ENCODE measurements at places on chromosomes 13 and 19.

GRCh38 chr13:114082849-114083645 is 49.4 kb downstream of the RASA3 start:
- no peak for DNase-seq

- no peak for DNase-seq
Observed at GRCh38 chr13:39196965-39197646, 158.8 kb downstream of the NHLRC3 start.

DNA sequence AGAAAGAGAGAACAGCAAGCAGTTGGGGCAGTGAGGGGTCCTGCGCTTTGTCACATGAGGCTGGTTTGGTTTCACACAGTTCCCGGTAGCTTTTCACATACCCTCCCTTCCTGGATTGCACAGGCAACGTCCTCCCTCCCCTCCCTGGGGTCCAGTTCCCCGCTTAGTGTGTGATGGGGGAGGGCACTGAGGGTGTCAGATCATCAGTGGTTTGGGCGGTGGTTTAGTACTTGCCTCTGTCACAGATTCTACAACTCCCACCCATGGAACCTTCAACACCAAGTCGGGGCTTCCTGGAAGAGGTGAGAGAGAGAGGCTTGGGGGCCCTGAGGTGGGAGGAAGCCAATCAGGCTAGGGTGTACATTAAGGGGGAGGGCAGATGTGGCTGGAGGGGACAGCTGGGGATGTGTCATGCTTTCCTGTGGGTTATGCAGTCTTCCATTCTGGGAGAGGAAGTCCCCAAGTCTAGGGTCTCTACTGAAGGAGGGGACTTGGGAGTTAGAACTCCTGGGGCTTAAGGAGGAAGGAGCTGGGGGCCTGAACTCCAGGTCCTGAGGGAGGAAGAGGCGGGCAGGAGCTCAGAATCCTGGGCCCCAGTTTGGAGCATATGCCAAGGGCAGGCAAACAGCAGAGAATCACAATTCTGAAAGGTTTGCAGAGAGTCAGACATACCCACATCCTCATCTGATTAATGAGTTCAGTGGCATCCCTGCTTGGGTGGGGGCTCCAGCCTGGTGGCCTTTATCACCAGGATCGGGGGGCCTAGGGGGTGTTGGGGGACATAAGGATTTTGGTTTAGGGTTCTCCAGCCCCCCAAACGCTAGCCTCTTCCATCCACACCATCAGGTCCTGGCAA is at the start of gene NKG7:
Gene NKG7 (minus strand): TSS at position 6 of the 856 bp plus-strand sequence. CDS start 119 bp downstream, outside the sequence.
- DNase-seq = peak; percentile 44

GRCh38 chr13:104782741-104783140 is 1716.5 kb upstream of the SLC10A2 start:
- no peak for DNase-seq

DNA sequence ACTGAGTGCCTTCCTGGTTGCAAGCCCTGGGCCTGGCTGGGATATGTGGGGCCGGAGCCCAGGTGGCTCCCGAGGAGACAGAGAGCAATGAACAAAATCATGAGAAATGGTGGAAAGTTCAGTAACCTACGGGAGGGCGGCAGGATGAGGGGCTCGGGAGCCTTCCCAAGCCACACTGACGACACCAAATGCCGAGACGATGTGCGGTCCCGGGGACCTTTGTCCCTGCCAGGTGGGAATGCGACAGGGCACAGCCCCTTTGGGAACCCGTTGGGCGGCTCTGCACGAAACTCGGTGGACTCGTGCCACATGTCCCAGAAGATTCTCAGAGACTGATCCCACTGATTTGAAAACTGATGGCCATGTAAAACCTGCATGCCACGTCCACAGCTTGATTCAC is 11.7 kb upstream of the ZNF14 start:
- no peak for DNase-seq

GRCh38 chr19:2615782-2616181 is 86.7 kb downstream of the GNG7 start:
- DNase-seq = no peak

- no peak for DNase-seq
Observed at GRCh38 chr13:76971215-76971614, 20.7 kb upstream of the CLN5 start.

DNA sequence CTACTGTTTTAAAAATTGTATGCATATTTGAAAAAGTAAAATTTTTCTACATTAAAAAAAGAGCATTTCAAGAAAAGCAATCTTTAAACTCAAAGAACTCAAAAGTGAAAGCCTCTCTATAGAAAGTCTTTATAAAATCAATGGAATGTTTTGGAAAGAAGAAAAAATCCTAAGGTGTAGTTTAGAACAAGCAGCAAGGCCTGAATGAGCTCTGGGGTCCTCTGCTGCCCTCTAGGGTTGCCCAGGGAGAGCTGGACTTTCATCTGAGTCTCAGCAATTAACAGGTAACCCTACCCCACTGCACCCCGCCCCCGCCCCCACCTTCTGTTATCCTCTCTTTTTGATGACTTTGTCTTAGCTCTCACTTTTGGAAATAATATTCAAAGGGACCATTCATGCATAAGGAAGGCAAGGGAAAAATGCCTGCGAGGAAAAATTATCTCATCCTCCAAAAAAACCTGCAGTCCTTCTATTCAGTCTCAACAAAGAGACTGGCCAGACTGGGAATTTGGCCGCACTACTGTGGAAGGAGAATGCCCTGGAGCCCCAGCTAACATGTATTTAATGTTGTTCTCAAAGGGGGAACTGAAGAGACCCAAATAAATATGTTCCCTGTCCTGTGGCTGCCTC is 24.1 kb downstream of the SLC25A30 start:
- no peak for DNase-seq

GRCh38 chr19:54704928-54705327 is 19.3 kb upstream of the KIR3DL3 start:
- no peak for DNase-seq

GRCh38 chr13:107961849-107962608 is 253.3 kb downstream of the LIG4 start:
- no peak for DNase-seq

DNA sequence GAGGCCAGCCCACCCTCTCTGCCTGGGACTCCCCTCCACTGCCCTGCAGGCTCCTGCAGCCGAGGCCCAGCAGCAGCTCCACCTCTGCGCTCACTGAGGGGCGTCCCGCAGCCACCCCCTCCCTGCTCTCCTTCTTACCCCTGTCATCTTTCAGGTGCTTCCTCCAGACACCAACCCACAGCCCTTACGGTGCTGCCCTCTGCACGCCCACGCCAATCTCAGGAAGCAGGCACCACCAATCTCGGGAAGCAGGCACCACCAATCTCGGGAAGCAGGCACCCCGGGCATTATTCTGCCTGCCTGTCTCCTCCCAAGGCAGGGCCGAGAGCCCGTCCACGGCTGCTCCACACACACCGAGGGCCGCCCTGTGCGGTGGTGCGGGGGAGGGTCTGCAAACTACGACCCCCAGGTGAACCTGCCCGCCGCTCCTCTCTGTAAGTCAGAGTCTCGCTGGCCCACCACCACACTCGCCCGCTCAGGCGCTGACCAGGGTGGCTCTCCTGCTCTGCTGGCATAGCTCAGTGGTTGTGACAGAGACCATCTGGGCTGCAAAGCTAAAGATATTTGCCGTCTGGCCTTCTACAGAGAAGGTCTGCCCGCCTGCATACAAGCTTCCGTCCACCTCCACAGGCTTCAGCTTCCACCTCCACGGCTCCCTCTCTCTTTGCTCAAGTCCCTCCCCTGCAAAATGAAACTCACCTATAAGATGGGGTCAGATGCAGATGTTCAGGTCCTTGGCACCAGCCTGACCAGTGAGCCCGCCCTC is 2.9 kb downstream of the LSM7 start:
- DNase-seq = no peak

DNA sequence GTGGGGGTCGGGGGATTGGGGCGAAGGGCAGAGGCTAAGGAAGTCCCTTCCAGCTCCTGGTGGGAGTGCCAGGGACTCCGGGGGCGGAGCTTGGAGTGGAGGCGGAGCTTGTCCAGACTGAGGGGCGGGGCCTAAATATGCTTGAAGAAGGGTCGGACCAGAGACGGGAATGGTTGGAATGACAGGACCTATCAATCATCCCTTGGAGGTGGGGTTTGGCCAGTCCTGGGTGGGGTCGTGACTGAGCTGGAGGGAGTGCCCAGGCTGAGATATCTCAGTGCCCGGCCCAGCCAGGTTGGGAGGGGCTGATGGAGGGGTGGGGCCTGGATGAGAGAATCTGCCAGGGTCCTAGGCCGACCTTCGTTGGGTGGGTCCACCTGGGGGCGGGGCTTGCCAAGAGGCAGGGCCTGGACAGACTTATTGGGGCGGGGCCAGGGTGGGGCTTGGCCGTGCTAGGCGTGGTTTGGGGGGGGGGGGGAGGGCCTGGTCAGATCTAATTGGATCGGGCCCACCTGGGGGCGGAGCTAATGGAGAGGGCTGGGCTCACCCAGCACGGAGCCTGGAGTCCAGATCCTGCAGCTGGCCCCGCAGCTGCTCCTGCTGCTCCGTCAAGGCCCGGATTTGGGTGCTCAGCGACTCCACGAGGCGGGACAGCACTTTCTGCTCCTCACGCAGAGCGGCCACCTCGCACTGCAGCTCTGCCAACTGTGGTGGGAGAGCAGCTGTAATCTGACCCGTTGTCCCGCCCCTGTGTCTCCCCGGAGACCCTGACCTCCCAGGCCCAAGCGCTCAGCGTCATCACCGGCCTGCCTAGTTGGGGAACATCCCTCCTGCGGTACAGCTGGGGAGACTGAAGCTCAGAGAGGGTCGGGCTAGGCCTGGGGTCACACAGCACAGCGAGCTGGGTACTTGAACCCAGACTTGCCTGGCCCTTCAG is 2.6 kb upstream of the WIZ start:
- DNase-seq = no peak

- no peak for DNase-seq
Observed at GRCh38 chr19:8334458-8335342, 8.4 kb downstream of the KANK3 start.

GRCh38 chr19:11370744-11371143 is 3.7 kb upstream of the SWSAP1 start:
- DNase-seq = no peak

DNA sequence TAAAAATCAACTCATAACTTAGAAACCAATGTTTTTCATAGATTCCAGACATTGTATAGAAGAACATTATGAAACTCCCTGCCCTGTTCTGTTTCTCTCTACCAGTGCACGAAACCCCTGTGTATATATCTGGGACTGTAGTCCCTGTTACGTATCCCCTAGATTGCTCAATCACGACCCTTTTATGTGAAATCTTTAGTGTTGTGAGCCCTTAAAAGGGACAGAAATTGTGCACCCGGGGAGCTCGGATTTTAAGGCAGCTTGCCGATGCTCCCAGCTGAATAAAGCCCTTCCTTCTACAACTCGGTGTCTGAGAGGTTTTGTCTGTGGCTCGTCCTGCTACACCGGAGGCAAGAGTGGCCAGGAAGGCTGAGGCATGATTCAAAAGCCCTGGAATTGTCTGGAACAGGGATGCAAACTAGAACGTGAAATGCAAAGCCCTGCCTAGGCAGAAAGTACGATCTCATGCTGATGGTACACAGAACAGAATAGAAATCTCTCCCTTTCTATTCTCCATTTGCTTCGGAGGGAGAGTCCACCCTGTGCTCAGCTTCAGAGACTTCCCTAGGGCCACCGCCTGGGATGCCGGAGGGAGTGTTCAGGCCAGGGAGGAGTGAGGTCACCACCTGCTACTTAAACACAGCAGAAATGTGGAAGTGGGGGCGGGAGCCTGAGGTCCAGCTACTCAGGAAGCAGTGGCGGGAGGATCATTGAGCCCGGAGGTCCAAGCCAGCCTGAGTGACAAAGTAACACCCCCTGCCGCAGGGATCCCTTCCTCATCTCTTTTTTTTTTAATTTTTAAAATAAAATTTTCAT is 758 bp upstream of the ZNF888 start:
- DNase-seq = no peak

- no peak for DNase-seq
Observed at GRCh38 chr13:49472186-49472585, 23.6 kb upstream of the PHF11 start.

- DNase-seq = no peak
Observed at GRCh38 chr13:99221567-99222239, 21.0 kb downstream of the UBAC2 start.

DNA sequence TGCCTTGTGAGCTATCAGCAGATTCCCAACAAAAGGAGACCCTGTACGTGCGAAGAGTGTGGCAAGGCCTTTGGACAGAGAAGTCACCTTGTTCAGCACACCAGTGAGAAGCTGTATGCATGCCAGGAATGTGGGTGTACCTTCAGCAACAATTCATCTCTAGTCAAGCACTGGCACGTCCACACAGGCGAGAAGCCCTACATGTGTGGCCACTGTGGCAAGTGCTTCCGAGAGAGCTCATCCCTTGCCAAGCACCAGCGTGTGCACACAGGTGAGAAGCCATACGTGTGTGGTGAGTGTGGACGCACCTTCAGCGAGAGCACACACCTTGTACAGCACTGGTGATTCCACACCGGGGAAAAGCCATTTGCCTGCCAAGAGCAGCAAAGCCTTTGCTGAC is 7.6 kb upstream of the ZSCAN22 start:
- no peak for DNase-seq

- no peak for DNase-seq
Observed at GRCh38 chr13:109465148-109465547, 321.2 kb downstream of the IRS2 start.

- no peak for DNase-seq
Observed at GRCh38 chr13:110593430-110594130, 21.8 kb upstream of the NAXD start.

DNA sequence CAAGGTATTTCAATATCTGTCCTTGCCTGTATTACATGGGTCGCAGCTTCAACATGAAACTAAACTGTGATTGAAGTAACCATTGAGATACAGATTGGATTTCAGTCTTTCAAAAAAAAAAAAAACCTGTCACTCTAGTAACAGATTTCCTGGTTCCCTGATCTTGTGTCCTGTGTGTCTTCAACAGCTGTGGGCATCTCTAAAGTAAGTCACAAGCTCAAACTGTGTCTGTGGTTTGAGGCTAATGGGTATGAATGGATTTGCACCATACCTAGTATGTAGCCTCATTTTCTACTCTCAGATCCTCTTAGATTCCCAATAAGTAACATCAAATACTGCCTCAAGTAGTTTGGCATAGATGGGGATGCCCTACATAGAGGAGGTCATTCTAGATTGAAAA is 300.1 kb downstream of the COG6 start:
- DNase-seq = no peak

DNA sequence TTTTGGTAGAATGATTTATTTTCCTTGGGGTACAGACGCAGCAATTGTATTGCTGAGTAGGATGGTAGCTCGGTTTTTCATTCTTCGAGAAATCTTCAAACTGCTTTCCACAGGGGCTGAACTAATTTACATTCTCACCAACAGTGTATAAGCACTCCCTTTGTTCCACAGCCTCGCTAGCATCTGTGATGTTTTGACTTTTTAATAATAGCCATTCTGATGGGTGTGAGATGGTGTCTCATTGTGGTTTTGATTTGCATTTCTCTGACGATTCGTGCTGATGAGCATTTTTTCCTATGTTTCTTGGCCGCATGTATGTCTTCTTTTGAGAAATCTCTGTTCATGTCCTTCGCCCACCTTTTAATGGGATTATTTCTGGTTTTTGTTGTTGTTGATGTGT is 54.8 kb upstream of the UQCRFS1 start:
- no peak for DNase-seq
